ENCODE measurements at places on chromosomes 16 and 17.
A peak's percentile ranks its signal among the peaks of the same experiment; 100 is the strongest.

- no peak for DNase-seq
Observed at GRCh38 chr17:57752031-57752905, 7.2 kb upstream of the CCDC182 start.

DNA sequence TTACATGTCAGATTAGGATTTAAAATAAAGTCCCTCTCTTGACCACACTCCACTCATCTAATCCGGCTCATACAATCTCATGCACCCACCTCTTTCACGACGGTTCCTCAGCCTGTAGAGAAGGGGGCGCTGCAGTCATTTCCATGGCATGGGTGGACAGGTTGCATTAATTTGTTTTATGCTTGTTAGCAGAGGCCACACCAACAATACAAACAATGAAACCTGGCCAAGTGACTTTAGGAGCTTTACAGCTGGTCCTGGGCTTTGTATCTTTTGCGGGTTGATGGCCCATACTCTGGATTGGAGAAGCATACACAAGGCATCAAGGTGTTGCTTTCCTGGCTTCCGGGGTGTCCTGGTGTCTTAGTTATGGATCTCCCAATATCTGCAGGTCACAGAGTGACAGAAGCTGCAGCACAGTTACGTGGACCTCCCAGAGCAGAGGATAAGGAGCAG, 9.7 kb upstream of the SNF8 start:
- no peak for DNase-seq

- no peak for DNase-seq
Observed at GRCh38 chr16:14365200-14365851, 264.7 kb downstream of the PARN start.

DNA sequence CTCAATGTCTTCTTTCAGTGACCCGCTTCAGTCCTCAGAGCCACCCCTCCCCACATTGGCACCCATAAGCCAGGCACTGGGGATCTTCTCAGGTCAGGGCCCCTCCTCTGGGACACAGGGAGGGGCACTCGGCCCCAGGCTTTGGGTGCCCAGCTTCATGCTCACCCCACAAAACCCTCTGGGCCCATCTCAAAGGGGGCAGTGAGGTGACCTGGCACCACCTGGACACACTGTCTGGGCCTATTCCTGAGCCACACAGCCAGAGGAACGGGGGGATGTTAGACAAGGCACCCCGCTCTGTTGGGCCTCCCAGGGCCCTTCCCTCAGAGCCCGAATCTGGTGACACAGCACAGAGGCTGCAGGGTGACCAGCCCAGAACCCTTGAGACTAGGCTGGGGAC, 36.1 kb downstream of the TNFRSF13B start:
- no peak for DNase-seq

- no peak for DNase-seq
Observed at GRCh38 chr16:11774065-11774626, 22.9 kb downstream of the ZC3H7A start.

- no peak for DNase-seq
Observed at GRCh38 chr17:55264278-55264644, 499 bp upstream of the HLF start.

- no peak for DNase-seq
Observed at GRCh38 chr17:35596530-35597233, 9.6 kb downstream of the AP2B1 start.

GRCh38 chr16:9270424-9270823, 179.0 kb downstream of the HAPSTR1 start:
- DNase-seq = no peak

GRCh38 chr16:78277321-78278055, 178.0 kb downstream of the WWOX start:
- no peak for DNase-seq

DNA sequence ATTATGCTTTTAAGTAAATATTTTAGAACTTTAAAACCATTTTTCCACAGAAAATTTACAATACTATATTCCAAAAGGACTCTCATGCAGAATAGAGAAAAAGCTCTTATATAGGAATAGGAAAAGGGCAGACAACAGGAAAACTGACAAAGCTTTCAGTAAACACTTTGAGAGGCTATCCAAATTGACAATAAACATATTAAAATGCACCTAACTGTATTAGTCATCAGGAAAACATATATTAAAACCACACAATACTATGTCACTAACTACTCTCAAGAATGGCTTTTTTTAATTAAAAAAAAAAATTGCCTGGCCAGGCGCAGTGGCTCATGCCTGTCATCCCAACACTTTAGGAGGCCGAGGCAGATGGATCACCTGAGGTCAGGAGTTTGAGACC, 77.3 kb downstream of the CEP112 start:
- DNase-seq = no peak

DNA sequence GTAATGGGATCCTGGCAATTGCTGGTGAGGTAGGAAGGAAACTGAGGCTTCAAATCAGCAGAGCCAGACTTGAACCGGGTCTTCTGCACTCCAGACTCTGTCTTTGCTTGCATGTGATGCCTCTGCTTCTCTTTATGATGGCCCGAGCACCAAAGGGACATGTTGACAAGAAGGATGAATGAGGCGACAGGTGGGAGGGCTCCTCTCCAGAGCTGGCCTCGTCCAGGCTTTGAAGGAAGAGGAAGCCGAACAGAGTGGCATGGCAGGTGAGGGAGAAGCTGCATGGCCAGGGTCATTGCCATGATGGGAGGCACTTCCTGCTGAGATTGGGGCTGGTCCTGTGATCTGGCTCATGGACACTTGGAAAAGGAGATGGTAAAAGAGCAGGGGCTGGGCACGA, 40.8 kb downstream of the AKAP1 start:
- DNase-seq = no peak

DNA sequence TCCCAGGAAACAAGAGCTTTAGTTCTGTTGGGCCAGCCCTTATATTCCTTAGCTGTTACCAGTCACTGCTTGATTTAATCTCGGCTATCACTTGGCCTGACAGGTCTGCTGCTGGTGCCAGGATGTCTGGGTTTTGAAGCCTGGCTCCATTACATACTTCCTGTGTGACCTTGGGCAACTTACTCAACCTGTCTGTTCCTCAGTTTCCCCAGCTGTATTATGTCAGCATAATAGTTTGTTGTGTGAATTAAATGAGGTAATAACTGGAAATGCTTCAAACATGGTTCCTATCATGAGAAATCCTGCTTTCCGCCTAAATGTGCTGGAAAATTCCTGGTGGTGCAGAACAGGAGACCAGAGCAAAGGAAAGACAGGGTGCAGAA, 50.6 kb upstream of the STH start:
- DNase-seq = no peak

DNA sequence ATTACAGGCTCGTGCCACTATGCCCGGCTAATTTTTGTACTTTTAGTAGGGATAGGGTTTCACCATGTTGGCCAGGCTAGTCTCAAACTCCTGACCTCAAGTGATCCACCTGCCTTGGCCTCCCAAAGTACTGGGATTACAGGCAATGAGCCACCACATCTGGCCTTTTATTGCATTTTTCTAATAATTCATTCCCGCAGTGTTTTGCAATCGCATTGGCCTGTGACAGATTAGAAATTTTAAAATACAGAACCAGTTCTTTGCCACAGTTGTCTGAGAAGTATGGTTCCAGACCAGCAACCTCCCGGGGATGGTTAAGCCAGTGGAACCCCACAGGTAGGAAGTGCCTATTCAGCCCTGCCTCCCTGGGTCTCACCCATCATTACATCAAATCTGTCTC, 3.2 kb upstream of the CRHR1 start:
- DNase-seq = no peak

DNA sequence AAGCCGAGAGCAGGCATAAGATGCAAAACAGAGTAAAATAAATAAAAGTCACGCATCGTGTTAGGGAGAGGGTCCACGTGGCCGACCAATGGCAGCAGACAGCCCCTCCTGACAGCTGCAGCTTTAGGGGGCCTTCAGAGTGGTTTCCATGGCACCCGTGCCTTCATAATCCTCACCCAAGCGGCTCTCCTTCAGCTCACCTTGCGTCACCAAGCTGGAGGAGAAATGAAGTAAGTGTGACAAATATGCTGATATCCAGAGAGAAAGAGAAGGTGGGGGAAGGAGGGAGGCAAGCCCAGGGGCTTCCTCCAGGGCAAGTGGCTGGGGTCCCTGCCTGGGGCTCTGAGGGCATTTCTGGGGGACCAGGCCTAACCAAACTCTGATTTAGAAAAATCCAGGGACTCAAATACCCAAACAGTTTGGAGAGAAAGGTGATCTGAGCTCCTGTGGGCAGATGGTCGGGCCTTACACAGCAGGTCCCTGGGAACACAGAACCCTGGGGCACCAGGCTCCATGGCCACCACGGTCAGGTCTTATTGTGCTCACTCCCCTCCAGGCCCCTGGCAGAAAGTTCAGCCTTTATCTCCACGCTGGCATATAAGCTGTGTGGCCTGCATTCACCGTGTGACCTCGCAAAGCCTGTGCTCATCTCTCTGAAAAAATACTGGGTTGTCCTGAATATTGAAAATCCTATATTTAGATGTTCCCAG, 80.7 kb upstream of the TNRC6C start:
- DNase-seq = no peak

DNA sequence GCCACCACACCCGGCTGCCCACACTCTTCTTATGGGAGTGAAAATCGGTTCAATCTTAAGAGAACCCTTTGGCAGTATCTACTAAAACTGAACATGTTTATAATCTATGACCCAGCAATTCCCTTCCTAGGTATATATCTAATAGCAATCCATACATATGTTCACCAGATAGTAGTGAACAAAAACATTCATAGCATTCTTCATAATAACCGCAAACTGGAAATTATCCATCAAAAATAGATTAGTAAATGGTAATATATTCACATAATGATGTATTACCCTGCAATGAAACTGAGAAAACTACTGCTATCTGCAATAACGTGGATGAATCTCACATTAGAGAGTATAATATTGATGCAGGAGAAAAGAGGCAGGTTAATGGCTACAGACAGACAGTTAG, 23.1 kb downstream of the COPRS start:
- no peak for DNase-seq

GRCh38 chr17:72946696-72947095, 145.8 kb downstream of the SLC39A11 start:
- no peak for DNase-seq

DNA sequence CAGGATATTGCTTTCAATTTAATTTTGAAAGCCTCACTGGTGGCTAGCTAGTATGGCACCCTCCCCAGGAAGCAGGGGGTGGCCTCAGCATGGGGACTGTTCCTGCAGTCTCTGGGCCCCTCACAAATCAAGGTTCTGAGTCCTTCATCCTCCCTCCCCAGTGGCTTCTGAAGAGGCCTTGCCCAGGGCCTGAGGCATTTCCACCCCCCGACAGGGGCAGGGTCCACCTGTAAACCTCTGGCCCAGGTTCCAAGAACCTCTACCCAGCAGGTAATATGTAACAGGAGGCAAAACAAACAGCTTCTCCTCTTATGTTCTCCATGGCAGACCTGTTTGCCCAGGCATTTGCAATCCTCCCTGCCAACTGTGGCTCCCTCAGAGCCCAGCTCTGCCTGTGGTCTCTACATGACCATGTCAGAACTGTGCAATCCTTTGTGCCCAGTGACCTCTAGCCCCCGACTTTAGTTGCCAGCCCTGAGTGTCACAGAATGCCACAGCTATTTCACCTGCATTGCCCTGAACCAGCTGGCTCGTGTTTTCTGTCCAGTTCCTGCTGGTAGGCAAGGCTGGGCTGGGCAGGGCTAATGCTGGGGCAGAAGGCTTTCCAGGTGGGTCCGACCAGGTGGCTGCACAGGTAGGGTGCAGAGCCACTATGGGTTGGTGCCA, 14.3 kb downstream of the ACSF2 start:
- peak; percentile 43 for DNase-seq

GRCh38 chr17:15893658-15894024, 51.3 kb upstream of the ADORA2B start:
- no peak for DNase-seq

DNA sequence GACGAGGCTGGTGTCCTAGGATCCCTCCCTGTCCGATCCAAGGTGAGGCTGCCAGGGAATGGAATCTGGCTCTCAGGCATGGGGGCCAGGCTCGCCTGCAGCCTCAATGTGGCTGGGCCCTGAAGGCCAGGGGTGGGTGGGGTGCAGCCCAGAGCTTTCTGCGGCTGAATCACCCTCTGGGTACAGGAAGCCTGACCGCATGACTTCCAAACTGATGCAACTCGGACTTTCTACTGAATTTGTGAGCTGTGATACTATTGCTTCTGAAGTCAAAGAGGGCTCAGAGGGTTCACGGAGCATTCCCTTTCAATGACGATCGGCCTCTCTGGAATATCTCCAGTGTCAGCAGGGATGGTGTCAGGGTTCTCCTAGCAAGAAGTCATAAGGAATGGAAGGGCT, 123.7 kb downstream of the METRNL start:
- no peak for DNase-seq

DNA sequence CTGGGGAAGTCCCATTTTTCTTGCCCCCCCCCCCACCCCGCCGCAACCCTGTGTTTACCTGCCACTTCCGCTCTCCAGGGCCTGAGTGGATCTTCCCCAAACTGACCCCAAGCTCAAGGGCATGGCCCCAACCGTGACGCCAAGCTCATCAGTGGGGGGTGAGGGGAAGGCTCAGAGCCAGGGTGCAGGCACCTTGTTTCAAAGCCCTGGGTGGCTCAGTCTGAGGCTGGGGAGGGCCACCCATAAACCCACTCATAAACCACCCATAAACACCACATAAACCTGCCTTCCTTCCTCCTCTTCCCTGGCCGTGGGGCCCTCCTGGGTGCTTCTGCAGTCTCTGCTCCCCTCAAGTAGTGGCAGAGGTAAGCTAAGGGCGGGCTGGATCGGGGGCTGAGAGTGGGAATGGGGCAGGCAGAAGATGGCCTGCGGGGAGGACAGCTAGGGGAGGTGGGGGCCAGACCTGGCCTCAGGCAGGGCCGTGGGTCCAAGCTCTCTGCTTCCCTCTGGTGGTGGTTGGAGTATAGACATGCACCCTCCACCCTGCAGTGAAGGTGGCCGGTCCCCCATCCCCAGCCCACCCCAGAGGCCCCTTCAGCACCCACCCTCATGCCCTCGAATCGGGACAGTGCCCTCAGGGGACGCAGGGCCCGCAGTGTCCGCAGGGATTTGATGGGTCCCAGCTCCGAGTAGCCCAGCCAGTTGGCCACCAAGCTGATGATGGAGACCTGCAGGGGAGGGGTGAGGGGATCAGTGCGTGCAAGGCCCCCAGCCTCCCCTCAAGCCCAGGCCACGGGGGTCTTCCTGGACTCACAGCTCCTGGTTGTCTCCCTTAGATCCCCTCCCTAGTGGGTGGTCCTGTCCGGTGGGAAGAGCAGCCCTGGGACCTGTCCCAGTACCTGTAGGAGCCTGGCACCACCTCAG, 14.6 kb upstream of the CD79B start:
- peak; percentile 58 for DNase-seq

DNA sequence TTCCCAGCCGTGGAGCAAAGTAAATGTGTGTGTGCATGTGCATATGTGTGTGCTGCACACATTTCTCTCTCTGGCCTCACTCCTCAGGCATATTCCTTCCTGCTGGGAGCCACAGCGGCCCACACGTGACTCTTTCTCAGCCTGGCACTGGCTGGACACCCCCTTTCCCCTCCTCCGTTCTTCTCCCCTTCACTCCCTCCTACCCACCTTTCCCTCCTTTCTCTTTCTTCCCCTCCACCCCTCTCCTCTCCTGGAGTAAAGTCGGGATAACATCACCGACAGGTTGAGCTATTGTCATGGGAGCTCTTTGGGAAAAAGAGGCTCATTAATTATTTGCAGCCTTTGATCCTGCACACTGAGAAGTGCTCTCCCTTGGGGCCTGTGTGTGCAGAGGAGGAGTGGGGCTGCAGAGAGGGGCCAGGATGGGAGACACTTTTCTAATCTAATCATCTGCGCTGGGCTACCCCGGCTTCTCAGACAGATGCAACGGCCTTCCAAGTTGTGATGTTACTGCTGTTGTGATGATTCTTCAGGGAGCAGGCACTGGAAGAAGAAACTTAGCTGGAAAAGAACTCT, 126.3 kb upstream of the HSBP1 start:
- DNase-seq = no peak

GRCh38 chr17:74008196-74008595, 195.3 kb upstream of the RPL38 start:
- DNase-seq = no peak

Measured in liver (tissue), 10 donors.